Mucosa of gallbladder (tissue), 1 donor: ENCODE measurements at places on chromosomes 7 and 10. TPM values are rescaled to one million over a fixed set of nuclear protein-coding genes. Genes with fewer than 3 reads are reported as not detected.

- no peak for DNase-seq
Observed at GRCh38 chr7:11332186-11332864, 358.7 kb downstream of the PHF14 start.

GRCh38 chr7:36668080-36668479 is 56.2 kb downstream of the AOAH start:
- no peak for DNase-seq

DNA sequence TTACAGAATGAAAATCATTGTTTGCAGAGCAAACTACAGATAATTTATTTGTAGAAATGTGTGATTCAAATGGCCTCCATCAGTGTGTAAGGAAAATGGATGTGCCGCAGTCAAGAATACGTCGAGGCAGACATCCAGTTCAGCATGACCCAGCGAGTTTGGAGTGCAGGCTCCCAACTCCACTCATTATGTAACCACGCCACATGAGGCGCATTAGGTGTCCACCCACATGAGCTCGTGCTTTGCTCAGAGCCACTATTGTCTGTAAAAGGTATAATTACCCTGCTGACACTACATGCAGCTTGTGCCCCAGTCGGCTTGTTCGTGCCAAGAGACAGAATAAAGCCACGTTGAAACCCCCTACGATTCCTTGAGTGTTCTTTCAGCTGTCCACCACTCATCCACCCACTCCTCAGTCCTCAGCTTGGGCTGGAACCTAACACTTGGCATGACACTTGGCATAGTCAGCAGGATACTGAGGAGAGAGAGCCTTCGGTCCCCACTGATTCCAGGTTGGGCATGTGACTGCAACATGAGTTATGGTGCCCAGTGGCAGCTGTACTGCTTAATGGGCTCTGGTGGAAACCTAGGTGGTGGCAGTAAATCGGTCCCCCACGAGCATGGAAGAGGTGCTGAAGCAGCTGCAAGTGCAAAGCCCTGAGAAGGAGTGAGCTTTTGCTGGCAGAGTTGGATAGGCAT is 102.7 kb downstream of the BICC1 start:
- no peak for DNase-seq

- DNase-seq = no peak
Observed at GRCh38 chr7:99404977-99405320, 3.4 kb downstream of the PDAP1 start.

- DNase-seq = no peak
Observed at GRCh38 chr7:80154656-80155333, 20.2 kb downstream of the GNAI1 start.

DNA sequence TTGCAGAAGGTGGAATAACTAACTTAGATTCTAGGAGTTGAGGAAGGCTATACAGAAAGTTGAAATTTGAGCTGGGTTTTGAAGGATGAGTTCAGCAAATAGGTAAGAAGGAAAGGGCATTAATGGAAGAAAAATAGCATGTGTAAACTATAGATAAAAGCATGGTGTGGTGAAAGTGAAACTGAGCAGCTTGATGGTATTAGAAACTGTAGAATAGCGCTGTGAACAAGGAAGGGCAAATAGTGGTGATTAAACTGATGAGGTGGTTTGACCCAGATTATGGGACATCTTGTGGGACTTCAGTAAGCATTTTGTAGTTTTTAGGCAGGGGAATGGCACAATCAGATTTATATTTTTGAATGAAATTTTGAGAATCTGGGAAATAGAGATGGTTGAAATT is 90.5 kb downstream of the EXOC6 start:
- no peak for DNase-seq

- DNase-seq = no peak
Observed at GRCh38 chr10:132616170-132616995, 78.8 kb downstream of the INPP5A start.

DNA sequence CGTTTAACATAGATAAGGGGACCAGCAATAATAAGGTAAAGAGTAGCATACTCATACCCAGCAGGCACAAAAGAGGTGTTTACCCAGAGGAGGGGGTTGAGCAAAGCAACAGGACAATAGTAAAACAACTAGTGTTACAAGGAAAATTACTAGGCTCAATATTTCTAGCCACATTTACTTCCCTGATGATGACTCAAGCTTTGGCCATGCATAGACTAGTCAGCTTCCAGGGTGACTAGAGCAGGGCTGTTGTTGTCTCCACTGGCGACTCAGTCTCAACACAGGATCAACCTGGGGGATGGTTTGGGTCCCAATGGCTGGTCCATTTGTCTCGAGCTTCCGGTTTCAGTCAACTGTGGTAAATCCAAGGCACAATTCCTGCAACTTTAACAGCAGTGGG is 217.7 kb upstream of the KCND2 start:
- no peak for DNase-seq

- DNase-seq = no peak
Observed at GRCh38 chr10:70509757-70510147, 31.2 kb downstream of the PALD1 start.

GRCh38 chr10:115879372-115880089 is 393.5 kb downstream of the GFRA1 start:
- no peak for DNase-seq

AKR1C2 gene
- 85.5 TPM for total RNA-seq

PNLIPRP1 gene
- total RNA-seq = 2.1 TPM

CPA2 gene
- 3.3 TPM for total RNA-seq

PRDX3 gene
- 126 TPM for total RNA-seq

MDFIC gene
- 13.7 TPM for total RNA-seq

ANKRD30A gene
- not detected for total RNA-seq

FAM237B gene
- total RNA-seq = not detected
